ENCODE measurements at places on chromosomes 7 and 10.

GRCh38 chr10:128046953-128047290 is 79.3 kb downstream of the MKI67 start:
- DNase-seq, result no peak

- no peak for DNase-seq
Measured at GRCh38 chr7:1065585-1066241, 21.4 kb downstream of the GPR146 start.

- DNase-seq, result peak; percentile 23
Measured at GRCh38 chr10:88254091-88254490, 329.0 kb downstream of the RNLS start.

DNA sequence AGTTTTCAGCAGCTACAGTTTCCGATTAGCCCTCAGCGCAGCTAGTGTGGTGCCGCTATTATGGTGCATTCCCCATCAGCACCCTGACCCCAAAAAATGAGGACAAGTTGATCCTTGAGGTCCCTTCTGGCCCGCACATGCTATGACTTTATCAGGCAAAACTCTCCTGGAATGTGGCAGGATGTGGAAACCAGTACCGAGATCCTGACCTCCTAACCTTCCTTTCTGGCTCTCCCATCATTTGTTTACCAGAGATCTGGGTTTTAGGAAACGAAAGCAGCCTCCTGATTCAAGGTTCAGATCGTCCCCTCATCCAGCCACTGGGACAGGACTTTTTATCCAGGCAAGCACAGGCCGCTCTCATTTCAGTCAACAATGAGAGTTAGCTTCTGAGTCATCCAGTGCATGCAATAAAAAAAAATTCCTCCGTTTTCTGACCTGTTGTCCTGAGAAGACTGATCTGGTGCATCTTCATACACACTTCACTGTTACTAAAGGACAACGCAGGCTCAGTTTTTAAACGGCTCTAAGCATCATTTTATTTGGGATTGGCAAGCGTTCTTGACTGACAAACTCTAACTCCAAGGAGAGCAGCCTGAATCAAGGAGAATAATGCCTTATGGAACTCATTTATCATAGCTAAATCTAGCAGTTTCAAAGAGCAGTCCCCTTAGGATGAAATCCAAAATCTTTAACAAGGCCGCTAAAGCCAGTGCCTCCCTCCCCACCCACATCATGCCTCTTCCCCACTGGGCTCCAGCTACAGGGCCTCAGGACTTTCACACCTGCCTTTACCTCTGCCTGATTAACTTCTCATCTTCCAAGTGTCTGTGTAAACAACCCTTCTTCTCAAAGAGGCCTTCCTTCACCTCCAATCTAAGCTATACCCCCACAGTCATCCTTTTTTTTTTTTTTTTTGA is 17.1 kb downstream of the PDLIM1 start:
- DNase-seq, result no peak

GRCh38 chr7:41175435-41175834 is 527.5 kb downstream of the INHBA start:
- DNase-seq, result no peak

GRCh38 chr7:47473499-47474210 is 108.3 kb downstream of the TNS3 start:
- DNase-seq, result no peak

DNA sequence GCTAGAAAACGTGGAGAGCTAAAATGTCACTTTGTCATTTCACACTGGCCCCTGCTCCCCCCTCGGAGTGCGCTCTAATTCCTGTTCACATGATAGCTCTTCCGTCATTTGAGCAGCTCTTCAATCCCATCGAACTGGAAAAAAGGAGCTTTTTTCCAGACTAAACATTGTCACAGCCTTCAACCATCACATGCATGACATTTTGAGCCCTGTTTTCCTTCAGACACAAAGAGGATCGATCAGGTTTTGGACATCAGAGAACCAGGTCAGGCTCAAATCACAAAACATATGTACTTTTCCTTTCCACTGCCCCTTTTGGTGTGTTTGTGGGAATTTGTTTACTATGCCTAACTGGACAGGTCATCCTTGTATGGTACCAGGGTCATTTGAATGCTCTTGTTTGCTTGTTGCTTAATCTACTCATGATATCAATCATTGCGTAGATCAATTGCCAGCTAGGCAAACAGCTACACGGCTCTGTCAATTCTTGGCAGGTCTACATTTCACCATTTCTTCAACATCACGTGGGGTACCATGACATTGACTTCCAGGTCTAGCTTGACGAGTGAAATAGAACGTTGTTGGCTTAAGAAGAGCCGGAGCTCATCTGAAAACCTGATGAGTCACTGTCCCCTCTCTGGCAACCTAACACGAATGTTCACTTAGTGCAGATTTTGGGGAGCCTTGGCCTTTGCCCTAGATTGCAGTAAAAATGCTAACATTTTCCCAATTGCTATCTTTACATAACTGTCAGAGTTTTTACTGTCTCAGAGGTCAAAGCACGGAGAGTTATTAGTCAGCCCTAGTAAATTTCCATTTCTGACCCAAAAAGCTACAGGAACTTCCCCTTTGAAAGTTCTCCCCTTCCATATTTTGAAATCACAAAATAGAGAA is 87.3 kb downstream of the LYZL2 start:
- no peak for DNase-seq

- no peak for DNase-seq
Measured at GRCh38 chr10:132117636-132118190, 52.0 kb downstream of the JAKMIP3 start.

All from keratinocyte (primary cell).